ENCODE measurements at places on chromosomes 3 and 15.

DNA sequence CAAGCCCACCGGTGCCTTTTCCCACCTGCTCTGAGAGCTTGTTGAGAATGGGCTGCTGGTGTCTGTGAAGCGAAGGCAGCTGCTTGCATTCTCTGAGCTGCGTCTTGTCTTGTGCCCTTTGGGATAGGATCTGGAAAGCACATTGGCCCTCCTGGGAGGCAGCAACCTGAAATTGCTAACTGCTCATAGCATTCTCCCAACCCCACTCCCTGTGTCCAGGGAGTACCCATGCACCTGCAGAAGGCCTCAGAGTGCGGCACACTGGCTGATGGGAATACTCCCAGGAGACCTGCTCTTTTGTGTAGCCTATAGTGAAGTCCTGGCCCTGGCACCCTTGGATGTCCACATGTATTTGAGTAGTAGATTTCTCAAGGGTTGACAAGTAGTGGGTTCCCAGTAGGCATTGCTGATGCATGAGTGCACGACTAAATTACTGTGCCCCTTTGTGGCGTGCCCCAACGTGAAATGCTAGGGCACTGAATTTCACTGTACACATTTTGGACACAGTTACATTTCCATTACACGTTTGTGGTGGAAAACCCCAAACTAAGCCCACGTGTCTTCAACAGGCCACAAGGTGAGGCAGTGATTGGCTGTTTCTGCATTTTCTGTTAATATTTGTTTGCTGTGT is 3.7 kb downstream of the EPHB1 start:
- no peak for DNase-seq

DNA sequence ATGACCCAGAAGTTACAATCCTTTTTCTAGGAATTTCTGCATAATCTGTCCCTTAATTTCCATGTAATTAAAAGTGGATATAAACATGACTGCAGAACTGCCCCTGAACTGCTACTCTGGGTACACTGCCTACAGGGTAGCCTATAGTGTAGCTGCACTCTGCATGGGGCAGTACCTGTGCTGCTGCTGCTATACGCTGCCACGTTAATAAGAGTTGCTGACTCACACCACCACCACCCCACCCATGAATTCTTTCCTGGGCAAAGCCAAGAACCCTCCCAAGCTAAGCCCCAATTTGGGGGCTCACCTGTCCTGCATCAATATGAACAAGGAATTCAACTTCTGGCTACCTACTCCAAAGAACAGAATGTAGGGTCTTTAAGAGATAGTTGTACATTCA is 13.9 kb downstream of the HDGFL3 start:
- DNase-seq: no peak

DNA sequence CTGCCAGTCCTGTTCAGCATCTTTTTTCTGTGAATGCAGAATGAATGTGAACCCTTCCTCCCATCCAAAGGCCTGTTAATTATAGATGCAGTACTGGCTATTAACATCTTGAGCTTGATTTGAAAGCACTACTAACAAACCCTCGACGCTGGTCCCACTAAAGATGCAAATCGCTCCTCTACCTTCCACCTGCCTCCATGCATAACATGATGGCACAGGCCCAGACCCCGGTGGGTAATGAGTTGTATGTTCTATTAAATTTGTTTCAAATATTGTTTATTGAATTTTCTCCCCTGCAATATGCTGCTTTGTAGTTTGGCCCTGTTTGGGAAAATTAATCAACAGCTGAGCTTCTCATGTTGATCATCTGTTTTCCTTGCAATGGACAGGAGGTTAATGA is 69.3 kb downstream of the RAB11A start:
- DNase-seq: no peak

DNA sequence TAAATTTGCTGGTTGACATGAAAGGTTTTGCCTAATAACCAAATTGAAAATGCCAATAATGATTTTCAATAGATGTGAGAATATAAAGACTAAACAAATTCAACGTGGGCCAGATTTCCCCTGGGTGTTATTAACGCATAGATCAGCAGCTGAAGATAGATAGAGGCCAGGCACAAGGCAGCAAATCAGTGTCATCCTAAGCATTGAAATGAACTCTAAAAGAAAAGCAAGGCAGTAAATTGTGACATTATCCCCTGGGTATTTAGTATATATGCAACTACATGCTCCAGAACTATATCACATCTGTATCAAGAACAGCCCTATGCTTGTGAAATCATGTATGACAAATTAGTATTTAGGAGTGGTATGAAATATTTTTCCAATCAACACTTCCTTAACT is 167.1 kb upstream of the EPHA3 start:
- DNase-seq: no peak

DNA sequence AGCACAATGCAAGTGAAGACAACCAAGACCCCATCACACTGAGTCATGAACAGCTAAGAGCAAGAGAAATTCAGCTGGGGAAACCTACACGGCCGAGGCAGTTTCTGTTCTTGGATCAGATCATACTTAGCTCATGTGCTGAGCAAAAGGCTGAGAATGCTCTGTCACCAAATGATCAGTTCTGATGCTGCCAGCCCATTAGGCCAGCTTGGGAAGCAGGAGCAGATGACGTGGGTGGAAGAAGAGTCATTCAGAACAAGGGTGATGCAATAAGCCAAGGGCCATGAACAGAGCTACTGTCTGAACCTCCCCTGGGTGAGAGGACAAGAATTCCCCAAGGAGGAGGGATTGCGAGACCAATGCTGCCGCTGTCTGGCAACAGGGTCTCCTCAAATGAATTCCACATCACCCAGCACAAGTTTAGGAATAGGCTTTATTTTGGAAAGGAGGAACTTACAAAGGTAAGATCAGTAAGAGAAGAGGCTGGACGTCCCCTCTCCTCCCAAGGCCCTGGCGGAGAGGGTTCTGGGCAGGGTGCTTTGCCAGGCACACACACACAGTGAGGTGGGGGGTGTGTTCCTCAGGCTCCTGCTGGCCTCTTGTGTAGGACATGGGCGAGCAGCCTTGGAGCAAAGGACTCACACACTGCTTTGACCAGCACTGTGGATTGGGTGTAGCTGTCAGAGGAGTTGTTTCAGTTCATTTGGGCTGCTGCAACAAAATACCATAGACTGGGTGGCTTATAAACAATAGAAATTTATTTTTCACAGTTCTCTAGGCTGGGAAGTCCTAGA is 65.6 kb upstream of the CTXND1 start:
- DNase-seq: no peak

GRCh38 chr3:182810574-182811268 is 17.4 kb downstream of the ATP11B start:
- no peak for DNase-seq

- no peak for DNase-seq
Observed at GRCh38 chr3:143064777-143065176, 54.8 kb upstream of the CHST2 start.

DNA sequence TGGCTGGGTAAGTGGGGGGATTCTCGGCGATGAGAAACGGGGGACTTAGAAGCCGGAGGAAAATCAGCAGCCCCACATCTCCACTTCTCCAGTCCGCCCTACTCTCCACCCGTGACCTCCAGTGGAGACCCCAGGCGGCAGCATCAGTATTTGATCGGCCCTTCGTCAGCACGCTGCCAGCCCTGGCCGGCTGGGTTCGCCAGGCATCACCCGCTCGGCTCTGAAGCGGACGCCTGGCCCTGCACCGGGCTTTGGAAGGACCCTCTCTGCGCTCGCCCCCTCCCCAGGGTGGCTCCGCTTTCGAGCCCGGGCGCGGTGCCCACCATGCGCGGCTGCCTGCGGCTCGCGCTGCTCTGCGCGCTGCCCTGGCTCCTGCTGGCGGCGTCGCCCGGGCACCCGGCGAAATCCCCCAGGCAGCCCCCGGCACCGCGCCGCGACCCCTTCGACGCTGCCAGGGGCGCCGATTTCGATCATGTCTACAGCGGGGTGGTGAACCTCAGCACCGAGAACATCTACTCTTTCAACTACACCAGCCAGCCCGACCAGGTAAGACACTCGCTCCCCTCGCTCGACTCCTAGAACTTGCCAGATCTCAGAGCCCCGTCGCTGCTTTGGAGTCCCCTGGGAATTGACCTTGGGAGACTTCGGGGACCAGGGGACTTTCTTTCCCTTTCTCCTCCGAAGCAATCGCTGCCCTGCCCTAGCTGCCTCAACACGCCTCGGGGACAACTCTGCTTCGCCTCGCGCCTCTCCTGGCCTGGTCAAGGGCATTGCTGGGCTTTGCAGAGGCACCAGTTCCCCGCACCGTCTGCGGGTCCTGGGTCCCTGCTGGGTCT is 561 bp downstream of the SIDT1 start:
- peak; percentile 41 for DNase-seq

GRCh38 chr3:46938118-46938517 is 38.4 kb downstream of the CCDC12 start:
- no peak for DNase-seq

- peak; percentile 51 for DNase-seq
Observed at GRCh38 chr3:158790901-158791589, 10.8 kb upstream of the MFSD1 start.

GRCh38 chr3:161389445-161390035 is 18.2 kb upstream of the SPTSSB start:
- DNase-seq: no peak

- no peak for DNase-seq
Observed at GRCh38 chr3:168824107-168824506, 728.4 kb upstream of the GOLIM4 start.

- DNase-seq: no peak
Observed at GRCh38 chr3:139974809-139975425, 39.9 kb downstream of the CLSTN2 start.

GRCh38 chr3:19877656-19878055 is 56.4 kb downstream of the EFHB start:
- DNase-seq: no peak

GRCh38 chr15:74347757-74348250 is 19.6 kb downstream of the CYP11A1 start:
- no peak for DNase-seq

DNA sequence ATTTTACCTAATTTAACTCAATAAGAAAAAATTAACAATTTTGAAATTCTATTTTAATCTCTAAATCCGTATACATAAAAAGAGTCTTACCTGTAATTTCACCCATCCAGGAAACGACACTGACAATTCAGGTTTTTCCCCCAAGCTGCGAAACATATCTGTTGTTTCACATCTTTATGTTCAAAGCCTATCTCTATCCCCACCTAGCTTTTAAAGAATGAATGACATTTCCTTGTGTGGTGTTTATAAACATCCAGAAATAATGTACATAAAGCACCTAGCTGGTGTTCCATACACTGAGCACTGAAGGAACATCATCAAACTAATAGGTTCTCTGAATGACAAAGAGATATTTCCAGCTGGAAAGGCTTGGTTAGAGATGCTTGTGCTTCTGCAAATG is 867.8 kb downstream of the SQOR start:
- peak; percentile 46 for DNase-seq

- DNase-seq: no peak
Observed at GRCh38 chr15:37638691-37639090, 295.7 kb upstream of the TMCO5A start.

GRCh38 chr15:37034835-37035748 is 65.3 kb downstream of the MEIS2 start:
- no peak for DNase-seq

- no peak for DNase-seq
Observed at GRCh38 chr3:55558316-55558715, 71.2 kb upstream of the WNT5A start.

GRCh38 chr15:31471731-31472430 is 145.2 kb downstream of the KLF13 start:
- no peak for DNase-seq

DNA sequence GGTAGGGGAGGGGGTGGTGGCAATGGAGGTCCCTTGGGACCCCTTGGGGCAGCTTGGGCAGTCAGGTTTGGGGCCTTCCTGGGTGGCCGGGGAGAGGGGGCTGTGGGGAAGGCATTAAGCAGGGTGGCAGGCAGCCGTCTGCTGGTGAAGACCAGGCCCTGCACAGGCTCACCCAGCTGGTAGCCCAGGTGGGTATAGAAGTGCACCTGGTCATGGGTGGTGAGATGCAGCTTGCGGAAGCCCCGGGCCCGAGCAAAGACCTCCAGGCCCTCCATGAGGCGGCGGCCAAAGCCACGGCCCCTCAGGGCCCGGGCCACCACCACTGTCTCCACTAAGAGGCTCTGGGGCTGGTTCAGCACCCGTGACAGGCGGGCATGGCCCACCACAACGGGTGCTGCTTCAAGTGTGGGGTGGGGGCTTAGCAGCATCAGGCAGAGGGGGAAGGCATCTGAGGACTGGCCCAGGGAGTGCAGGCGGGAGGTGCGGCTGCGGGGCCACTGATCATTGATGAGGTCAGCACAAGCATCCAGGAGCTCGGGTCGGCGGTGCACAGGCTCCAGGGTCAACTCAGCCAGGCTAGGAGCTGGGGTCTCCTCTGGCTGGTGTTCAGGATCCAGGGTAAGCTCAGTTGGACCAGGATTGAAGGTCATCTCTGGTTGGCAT is 2.4 kb downstream of the HYAL3 start:
- DNase-seq: no peak
